NCI-H1436 (cell line): ENCODE measurements at places on chromosomes 16 and 17.

DNA sequence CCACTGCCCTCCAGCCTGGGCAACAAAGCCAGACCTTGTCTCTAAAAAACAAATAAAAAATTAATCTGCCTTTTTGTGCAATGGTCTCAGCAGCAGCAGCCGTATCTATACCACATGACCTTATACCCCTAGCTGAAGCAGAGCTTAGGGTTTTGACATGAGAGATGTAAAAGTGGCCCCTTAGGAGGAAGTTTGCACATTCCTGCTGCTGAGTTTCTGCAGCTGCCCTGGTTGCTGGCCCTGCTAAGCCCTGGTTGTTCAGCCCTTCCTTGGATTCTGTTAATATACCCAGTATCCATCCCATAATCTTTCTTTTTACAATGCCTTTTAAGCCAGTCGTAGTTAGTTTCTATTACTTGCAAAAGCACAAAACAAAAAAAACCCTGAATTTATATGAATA, 33.0 kb upstream of the PRKCB start:
- no peak for DNase-seq

GRCh38 chr17:47901423-47901822, 5.4 kb downstream of the SP2 start:
- DNase-seq = no peak

DNA sequence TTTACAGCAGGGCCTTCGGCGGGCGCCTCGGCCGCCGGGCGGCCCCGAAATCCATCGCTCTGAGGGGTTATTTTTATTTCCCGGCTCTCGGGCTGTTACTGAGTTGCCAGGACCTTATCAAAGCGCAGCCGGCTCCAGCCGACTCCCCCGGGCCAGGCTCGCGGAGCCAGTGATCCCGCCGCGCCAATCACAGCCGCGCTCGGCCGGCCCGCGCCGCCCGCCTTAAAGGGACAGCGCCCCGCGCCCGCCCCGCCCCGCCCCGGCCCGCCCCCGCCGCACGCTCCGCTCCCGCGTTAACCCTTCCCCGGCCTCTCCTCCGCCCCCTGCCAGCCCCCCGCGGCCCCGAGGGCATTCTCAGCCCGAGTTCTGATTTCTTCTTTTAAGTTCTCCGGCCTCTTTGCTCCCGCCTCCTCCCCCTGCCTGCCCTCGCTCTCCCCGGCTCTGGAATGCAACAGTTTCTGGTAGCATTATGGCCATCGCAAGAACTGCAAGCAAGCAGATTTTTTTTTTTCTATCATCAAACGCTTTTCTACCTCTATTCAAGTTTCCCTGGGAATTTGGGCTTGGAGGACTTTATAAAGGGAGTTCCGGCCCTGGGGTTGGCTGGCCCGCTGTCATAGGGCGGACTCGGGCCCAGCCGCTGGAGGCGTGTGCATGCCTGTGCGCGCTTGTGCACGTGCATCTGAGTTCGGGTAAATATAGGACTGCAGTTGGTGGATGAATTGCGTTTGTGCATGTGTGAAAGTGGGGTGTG, at the start of gene AXIN2:
Gene AXIN2 (minus strand): TSS at position 197 of the 754 bp plus-strand sequence. CDS start 3,028 bp downstream, outside the sequence.
- peak; percentile 81 for DNase-seq

- DNase-seq = peak; percentile 11
Observed at GRCh38 chr16:72807245-72807644, 240.7 kb downstream of the ZFHX3 start.

DNA sequence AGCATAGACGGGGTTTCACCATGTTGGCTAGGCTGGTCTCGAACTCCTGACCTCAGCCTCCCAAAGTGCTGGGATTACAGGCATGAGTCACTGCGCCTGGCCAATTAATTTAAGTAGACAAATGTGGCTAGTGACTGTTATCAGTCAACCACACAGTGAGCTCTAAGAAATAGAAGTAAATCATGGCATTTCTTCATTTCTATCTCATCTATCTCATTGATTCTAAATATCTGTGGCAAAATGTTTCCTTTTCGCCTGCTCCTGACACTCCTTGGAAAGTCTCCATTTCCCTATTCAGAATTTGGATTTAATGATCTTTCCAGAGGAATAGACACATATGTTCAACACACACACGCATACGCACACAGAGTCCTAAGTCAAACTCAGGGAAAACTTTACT, 81.3 kb downstream of the HIC1 start:
- DNase-seq = no peak

DNA sequence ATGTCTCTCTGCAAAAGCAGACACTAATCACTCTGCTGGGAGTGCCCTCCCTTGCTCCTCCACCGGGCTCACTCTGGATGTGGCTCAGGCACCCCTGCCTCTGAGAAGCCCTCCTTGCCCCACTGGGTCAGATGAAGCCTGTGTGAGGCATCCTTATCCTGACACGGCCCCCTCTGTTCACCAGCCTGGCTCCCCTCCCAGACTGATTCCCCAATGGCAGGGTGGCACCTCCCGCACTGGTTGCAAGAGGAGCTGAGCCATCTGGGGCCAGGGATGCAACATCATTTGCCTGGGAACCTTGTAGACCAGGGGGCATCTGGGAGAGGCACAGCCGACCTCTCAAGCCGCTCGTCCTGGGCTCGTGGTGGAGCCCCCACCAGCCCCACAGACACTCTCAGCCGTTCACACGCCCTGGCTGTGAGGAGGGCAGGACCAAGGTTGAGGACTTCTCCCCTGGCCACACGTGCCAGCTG, 6.7 kb downstream of the SMTNL2 start:
- no peak for DNase-seq

DNA sequence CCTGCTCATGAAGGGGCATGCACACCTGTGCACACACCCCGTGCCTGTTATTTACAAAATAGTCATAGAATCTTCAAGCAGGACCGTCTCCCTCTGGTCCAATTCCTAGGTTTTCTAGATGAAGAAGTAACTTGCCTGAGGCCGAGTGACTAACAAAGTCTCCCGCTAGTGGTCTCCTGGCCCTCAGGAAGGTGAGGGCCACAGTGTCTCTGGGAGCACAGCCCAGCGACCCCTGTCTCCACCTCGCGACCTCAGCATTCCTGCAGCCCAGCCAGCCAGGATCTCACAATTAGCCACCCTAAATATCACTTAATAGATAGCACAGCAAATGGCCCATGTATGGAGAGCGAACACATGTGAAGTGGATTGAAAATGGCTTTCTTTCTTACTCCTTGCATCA, 30.5 kb upstream of the CACNG1 start:
- no peak for DNase-seq

- peak; percentile 30 for DNase-seq
Observed at GRCh38 chr16:1363501-1364041, 11.8 kb downstream of the GNPTG start.

DNA sequence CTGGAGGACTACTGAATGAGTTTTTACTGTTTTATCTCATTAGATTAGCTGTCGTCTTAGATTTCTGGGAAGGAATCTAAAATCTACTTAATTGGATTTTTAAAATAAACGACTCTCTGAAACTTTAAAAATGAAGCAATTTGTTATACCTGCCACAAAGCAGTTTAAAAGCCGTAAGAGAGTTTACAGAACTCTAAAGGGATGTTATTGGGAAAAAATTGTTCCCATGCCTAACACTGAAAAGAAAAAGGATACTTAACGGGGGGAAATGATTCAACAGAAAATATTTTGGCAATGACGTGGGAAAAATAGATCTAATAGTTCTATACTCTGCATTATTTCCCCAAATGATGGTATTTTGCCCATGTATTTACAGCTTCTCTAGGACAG, 27.0 kb downstream of the ARHGAP17 start:
- DNase-seq = no peak

GRCh38 chr16:11572301-11572995, 14.3 kb downstream of the LITAF start:
- DNase-seq = no peak

DNA sequence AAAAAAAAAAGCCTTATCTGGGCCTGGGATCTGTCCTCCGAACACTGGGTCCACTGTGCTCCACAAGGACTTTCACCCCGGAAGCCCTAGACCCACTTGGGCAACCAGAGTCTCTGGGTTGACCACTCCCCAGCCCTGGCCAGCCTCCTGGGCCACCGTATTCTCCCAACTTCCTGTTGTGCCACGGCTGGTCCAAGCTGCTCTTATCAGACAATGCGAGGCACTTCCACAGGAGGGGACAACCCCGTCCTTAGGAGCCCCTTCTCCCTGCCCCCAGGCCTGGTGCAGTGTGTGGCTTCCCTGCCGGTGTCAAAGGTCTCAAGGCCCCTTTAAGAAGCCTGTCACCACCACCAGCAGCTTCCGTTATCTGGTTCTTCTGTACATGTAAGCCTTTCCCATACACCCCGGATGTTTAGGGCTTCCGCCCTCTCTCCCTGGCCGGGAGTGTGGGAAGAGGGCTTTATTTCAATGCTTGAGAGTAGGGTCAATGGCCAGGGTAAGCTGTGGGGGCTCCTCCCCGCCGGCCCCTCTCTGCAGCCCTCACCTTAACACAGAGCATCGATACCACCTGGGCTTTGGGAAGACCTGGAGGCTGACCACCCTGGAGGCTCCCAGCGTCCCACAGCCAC, 313.0 kb downstream of the SEC14L1 start:
- DNase-seq = no peak

GRCh38 chr17:39939588-39940419, 12.3 kb downstream of the LRRC3C start:
- no peak for DNase-seq

- DNase-seq = no peak
Observed at GRCh38 chr16:963913-964312, 6.9 kb downstream of the LMF1 start.

- DNase-seq = no peak
Observed at GRCh38 chr16:17585449-17586074, 114.8 kb upstream of the XYLT1 start.

- DNase-seq = peak; percentile 80
Observed at GRCh38 chr17:1251866-1252608, 18.2 kb upstream of the BHLHA9 start.

DNA sequence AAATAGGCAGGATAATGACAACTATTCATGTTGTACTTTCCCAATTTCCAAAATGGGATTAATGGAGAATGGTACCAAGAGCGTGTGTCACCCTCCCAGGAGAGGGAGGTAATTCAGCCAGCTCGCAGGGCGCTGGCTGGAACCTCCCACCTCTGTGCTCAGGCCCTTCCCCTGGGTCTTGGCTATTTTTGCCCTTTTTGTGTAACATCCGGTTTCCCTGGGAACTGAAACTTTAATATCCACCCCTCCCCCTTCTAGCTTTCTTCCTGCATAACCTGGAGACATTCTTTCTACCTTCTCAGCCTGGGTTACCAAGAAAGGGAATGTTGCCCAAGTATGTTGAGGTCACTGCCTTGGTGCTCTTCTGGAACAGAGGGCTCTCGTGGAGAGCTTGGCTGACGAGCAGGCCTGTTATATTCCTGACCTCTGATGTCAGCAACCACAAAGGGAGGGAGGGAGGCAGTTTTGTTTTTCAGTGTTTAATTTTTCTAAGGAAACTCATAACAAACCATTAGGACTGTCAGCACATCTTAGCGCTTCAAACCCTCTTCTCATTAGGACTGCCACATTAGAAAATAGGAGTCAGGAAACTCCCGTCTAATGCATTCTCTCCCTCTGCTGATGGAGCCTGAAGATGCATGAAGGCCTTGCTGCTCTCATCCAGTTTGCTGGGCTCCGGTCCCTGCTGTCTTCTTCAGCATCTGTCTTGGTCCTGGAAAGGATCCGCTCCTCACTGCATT, 25.6 kb downstream of the ITGB3 start:
- DNase-seq = no peak

GRCh38 chr17:46154151-46154816, 38.9 kb downstream of the KANSL1 start:
- no peak for DNase-seq

GRCh38 chr16:77943801-77944200, 78.5 kb upstream of the CLEC3A start:
- peak; percentile 91 for DNase-seq

DNA sequence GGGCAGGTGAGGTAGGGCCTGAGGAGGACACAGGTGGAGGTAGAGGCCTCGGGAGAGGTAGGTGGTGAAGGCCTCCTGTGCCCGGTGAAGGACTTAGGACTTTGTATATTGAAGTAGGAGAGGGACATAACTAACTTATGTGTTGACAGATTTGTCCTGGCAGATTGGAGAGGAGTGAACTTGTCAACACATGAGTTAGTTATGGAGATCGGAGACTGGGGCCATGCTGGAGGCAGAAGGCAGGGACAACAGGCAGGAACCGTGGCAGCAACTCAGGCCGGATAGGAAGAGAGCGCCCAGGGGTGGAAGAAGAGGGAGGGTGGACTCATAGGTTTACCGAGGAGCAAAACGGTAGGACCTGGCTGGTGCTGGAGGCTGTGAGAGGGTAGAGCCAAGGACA, 18.4 kb downstream of the GLP2R start:
- DNase-seq = no peak

GRCh38 chr17:53627511-53627910, 195.2 kb upstream of the KIF2B start:
- DNase-seq = no peak

DNA sequence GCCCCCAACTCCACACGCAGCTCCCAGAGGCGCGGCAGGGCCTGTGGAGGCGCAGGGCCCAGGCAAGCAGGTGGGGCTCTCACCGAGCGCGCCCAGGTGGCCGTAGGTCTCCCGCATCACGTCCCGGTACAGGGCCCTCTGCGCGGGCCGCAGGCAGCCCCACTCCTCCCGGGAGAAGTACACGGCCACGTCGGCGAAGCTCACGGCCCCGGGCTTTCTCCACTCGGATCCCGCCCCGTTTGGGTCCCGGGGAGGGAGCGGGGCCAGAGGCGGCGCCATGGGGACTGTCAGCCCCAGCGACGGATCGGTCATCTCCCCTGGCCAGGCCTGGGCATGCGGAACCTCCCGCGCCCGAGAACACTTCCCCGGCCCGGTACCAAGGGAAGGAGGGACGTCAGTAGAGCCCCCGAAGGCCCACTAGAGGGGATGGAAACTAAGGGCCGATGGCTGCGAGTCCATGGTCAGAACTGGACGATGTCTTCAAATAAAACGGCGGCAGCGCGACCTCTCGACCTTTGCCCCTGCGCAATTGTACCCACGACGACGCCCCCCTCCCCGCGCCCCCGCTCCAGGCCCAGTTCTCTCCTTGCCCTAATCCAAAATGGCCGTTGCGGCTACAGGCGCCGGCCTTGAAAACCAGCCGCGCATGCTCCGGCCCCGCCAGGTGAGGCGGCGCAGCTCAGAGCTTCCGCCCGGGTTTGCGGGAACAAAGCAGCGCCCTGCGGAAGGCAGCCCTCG, at the start of gene ZNF747:
Gene ZNF747 (minus strand): TSS at position 491 of the 738 bp plus-strand sequence. CDS start 179 bp downstream, at position 312.
- peak; percentile 89 for DNase-seq

DNA sequence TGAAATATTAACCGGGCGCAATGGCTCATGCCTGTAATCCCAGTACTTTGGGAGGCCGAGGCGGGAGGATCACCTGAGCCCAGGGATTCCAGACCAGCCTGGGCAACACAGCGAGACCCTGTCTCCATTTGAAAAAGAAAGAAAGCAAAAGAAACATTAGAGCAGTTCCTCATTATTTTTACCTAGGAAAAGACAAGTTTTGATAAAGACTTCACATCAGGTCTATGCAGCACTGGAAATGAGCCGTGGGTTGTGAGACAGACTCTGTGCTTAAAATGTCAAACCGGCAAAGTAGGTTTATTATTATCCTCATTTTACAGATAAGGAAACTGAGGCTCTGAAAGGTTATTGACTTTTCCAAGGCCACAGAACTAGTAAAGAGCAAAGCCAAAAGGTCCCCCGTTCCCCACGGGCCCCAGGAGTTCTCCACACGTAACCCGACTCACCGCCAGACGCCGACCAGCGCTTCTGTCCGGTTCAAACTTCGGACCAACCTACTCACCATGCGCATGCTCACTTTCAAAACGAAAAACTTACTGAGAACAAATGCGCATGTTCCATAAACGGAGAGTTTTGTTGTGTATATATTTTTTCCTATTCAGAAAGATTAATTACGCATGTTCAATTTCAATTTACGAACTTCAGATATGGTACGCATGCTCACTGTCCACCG, 356 bp downstream of the TUBD1 start:
- no peak for DNase-seq
